ENCODE measurements at places on chromosomes 12 and 14.

- no peak for DNase-seq
Observed at GRCh38 chr12:51482929-51483697, 58.5 kb downstream of the SLC4A8 start.

DNA sequence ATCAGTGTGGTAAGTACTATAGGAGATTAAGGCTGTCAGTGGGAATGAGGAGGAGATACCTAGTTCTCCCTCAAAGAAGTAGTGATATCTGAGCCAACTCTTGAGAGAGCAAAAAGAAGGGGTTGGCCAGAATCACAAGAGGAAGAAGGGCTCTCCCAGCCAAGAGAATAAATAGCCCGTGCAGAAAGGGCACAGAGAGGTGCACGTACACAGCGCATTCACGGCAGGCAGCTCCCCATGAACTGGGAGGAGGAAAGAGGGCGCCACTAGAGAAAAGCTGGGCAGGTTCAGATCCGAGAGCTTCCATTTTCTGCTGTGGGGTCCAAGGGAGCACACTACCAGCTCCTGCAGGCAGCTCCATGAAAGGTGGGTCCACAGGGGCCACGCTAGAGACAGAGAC is 59.9 kb downstream of the PPP2R5E start:
- no peak for DNase-seq

- DNase-seq: no peak
Observed at GRCh38 chr14:105315211-105315721, 718 bp downstream of the PACS2 start.

- no peak for DNase-seq
Observed at GRCh38 chr14:105367116-105368031, 31.0 kb upstream of the TEX22 start.
